ENCODE measurements at places on chromosomes 12 and 14. TPM values are rescaled to one million over a fixed set of nuclear protein-coding genes. Genes with fewer than 3 reads are reported as not detected.

DNA sequence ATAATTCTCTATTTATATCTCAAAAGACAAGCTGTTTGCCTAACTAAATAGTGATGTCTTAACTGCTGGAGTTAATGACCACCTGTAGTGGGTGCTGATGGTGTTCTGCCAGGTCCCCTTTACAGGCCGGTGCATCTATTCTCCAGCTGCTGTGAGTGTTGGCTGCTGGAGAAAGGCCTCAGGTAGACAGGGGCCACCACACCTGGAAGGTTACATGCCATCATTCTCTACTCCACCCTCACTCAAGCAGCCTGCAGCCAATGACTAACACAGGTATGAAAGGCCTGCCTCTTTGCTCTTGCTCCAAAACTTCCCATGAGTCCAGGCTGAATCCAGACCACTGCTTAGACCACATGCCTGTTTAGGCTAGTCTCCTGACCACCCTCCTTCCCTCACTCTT lies 73.9 kb downstream of the RPS6KA5 start:
- H3K27me3 ChIP-seq: no peaks in the 10 kb centered on the region
- no peak for DNase-seq
- no peak overlapping the region for H3K4me3 ChIP-seq
- no peak overlapping the region for H3K27ac ChIP-seq

Gene SLCO1B3
- total RNA-seq: not detected

Gene FAM186B
- total RNA-seq: 1.6 TPM

Gene LRRK2
- 7.9 TPM for total RNA-seq

Gene KCTD10
- total RNA-seq: 64.4 TPM

Measured in cardiac muscle cell (in vitro differentiated cells and primary cell).